Esophagus muscularis mucosa (tissue), 4 donors: ENCODE measurements at places on chromosomes 16 and 17.

DNA sequence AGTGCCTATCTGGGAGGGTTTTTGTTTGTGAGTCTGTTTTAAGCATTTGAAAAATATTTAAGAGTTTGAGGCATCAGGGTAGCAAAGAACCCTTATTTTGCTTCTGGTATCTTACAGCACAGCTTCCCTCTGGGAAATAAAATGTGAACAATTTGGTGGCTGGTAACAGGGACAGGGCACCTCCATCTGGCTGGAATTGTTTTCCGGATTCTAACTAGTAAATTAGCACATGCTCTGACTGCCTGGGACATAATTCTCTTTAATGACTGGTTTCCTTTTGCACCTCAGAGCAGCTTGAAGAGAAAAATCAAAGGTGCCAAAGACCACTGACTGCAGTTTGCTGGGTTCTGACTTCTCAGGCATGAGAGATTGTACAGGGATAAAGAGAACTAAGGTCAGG lies 469.1 kb downstream of the GRIN2A start:
- DNase-seq = no peak

- peak; percentile 98 for DNase-seq
Observed at GRCh38 chr16:30534368-30535105, at the start of gene ZNF747. Gene ZNF747 (minus strand): TSS chr16:30534858. CDS start chr16:30534679, 179 bp downstream.

- DNase-seq = peak; percentile 53
Observed at GRCh38 chr16:47721006-47721637, 260.0 kb downstream of the PHKB start.

- no peak for DNase-seq
Observed at GRCh38 chr17:59002848-59003247, 103.8 kb downstream of the TRIM37 start.

- no peak for DNase-seq
Observed at GRCh38 chr16:70760221-70760620, 40.7 kb downstream of the VAC14 start.

GRCh38 chr17:42744283-42744805 lies 496 bp downstream of the EZH1 start:
- DNase-seq = peak; percentile 94

DNA sequence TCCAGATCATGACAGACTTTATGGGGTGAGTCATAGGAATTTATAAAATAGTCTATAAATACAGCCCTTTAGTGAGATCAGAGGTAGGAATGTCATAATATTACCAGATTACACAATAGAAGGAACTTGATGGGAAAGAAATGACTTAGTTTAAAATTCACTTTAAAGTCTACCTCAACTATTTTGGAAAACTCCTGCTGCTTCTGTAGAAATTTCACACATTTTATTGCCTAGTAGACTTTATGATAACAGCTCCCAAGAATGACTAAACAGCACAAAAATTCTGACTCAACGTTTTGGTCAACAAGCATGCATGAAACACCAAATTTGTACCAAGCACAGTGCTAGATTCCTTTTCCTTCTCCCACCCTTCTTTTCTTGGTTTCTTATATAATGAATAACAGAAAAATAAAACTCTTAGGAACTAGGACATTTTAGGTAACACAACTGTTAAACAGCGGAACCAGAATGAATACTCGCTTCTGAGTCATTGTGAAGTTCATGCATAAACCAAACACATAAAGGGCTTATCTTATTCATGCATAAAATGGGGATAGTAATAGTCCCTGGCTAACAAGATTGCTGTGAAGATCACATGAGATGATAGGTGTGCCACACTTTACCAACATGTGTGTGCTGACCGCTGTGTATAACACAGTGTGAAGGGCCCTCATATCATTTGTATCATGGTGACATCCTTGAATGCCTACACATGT lies 243.9 kb downstream of the CDH8 start:
- DNase-seq = no peak

GRCh38 chr16:59108374-59108773 lies 374.3 kb upstream of the GOT2 start:
- DNase-seq = no peak

DNA sequence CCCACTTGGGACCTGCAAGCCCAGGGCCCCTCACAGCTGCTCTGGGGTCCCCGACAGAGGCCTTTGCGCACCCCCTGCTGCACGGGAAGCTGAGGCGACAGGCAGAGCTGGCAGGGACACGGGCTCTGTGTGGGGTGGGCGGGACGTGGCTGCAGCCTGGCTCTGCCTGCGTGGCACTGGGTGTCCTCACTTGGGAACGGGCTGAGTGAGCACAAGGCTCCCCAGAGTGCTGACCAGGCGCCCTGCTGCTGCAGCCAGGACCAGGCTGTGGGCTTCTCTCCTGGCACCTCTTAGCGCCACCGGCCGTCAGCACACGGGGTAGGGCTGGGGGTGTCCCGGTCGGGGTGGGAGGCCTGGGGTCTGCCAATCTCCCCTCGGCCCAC lies 6.6 kb downstream of the C1QTNF8 start:
- DNase-seq = no peak

- DNase-seq = no peak
Observed at GRCh38 chr16:85062845-85063244, 35.2 kb downstream of the KIAA0513 start.

DNA sequence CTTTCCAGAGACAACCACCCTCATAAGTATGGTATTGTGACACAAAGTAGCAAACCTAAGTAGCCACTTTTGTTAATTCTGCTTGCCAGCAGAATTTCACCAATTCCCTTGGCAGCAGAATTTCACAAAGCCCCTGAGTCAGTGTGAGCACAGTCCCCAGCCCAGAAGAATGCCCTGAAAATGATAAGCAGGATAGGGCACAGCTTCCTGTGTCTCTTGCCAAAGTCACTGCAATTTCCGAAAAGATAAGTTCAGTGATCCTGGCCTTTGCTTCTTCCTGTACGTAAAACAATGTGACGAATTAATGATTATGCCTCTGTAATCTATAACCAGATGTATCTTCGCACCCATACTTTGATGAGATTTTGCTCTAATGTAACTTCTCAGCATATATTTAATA lies 16.0 kb upstream of the WIPF2 start:
- DNase-seq = no peak

DNA sequence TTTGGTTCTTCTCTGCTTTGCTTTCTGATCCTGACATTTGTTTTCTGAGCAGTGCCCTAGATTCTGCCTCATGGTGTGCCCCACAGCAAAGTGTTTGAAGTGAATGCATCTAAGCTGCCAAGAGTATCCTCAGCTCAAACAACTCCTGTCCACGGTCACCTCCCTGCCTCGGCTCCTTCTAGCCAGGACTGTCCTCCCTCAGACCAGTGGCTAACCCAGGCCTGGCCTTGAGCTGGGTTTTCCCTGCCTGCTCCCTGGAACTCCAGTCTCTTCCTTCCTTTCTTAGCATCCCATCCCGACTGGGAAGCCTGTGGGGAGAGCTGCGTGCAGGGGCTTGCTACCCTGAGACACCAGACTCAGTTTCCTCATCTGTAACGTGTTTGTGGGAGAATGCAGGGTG lies 256.5 kb downstream of the GSG1L start:
- no peak for DNase-seq

DNA sequence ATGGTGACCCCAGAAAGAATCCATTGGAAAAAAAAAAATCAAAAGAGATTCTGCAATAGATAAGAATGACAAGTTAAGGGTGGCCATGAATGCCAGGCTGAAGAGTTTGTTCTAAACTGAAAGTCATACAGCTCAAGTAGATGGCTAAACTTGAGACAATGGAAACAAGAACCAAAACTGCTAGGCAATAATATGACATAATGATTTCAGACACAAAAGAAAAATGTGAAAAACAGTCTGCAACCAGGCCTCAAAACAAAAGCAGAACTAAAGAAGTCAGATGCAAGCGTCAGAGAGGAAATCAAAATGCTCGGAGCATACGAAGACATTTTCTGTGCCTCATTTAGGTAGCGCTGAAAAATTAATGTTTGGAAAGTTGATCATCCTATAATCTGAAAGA lies 54.4 kb upstream of the YPEL2 start:
- no peak for DNase-seq

DNA sequence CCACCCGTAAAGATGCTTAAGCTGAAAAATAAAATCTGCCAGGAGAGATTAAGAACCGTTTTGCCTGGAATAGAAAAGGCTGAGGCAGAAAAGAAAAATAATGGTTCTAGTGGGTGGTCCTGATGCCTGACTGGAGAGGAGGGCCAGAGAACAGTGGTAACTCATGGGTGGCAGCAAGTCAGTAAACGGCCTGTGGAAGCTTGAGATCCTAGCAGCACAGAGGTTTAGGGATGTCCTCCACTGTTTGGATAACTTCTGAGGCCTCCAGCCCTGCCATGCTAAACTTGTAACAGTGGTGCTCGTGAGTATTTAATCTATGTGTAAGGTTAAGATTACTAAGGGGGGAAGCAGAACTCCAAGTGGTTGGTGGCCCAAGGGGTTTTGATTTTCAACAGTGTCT lies 21.2 kb upstream of the PHAF1 start:
- DNase-seq = no peak

GRCh38 chr17:55814377-55814776 lies 63.5 kb downstream of the PCTP start:
- no peak for DNase-seq

- DNase-seq = no peak
Observed at GRCh38 chr17:74342224-74342623, 16.2 kb downstream of the KIF19 start.

GRCh38 chr17:73949903-73950592 lies 253.4 kb upstream of the RPL38 start:
- DNase-seq = no peak

- DNase-seq = no peak
Observed at GRCh38 chr17:76679239-76679638, 31.5 kb downstream of the MXRA7 start.

- DNase-seq = no peak
Observed at GRCh38 chr17:16459855-16460550, 32.0 kb downstream of the LRRC75A start.

GRCh38 chr17:29866746-29867404 lies 63.2 kb downstream of the SSH2 start:
- no peak for DNase-seq

DNA sequence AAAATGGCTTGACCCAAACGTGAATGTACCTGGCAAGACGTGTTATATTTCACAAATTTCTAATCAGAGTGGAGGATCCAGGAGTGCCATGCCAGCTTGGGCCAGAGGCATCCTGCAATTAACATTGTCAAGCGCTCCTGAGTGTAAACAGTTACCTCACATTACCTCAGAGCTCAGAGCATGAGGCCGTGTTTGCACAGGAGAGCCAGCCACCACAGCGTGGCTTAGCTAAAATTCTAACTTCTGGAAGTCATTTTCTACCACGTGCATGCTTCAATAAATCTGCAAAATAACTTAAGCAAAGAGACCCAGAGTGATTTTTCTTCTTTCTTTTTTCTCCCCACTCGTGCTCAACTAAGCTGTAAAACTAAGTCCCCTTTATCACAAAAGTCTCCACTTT lies 769.0 kb downstream of the KCNJ2 start:
- no peak for DNase-seq

- DNase-seq = no peak
Observed at GRCh38 chr17:43338886-43339516, 59.8 kb upstream of the ARL4D start.

- no peak for DNase-seq
Observed at GRCh38 chr17:65163990-65164495, 26.9 kb downstream of the RGS9 start.

DNA sequence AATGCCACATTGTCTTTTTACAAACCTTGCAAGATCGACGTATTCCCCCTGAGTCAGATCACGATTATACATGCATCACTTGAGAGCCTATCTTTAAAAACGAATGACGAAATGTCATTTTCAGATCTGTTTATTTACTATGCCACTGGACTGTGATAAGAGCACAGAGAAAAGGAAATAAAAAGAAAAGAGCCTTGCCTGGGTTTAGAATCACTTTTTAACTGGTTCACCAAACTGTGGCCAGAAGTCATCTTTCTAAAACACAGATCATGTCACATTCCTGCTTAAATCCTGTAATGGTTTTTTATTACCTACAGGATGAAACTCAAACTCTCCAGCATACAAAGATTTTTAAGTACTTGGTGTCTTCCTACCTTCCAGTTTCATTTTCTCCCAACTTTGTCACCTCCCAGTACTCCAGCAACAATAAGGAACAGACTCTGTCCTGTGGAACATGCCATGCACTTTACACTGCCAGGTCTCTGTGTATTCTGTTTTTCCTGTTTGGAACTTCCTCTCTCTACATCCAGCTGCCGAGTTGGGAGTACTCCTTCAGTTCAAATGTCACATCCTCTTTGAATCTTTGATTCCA lies 91.5 kb downstream of the SNX11 start:
- DNase-seq = no peak

GRCh38 chr16:57434003-57434402 lies 13.2 kb downstream of the CIAPIN1 start:
- no peak for DNase-seq

DNA sequence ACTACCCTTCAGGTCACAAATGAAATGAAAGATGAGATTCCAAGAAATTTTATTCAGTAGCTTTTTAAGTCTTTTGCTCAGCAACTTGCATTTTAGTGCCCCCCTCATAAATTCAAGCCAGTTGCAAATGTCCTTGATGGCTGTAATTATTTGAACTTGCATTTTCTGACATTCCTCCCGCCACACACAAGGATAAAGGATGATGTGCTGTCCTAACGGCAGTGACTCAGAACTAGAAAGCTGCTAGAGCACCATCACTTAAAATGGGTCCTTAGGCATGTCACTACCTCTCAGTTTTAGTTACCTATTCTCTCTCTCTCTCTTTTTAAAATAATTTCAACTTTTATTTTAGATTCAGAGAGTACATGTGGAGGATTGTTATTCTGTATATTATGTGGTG lies 306.7 kb downstream of the CNTNAP4 start:
- no peak for DNase-seq

DNA sequence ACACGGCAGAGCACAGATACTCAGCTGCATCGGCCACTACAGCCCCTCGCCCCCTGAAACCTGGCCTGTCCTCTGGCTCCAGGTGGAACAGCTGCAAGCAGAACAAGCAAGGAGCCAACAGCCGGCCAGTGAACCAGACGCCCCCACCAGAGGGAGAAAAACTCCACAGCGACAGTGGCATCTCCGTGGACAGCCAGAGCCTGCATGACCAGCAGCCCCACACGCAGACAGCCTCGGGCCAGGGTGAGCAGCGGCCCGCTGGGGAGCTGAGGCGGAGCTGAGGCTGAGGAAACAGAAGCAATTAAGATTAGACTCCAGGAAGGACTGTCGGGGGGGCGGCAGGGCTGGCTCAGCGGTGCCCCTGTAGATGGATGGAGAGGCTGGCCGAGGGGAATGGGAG lies 16.7 kb downstream of the NGFR start:
- DNase-seq = no peak

DNA sequence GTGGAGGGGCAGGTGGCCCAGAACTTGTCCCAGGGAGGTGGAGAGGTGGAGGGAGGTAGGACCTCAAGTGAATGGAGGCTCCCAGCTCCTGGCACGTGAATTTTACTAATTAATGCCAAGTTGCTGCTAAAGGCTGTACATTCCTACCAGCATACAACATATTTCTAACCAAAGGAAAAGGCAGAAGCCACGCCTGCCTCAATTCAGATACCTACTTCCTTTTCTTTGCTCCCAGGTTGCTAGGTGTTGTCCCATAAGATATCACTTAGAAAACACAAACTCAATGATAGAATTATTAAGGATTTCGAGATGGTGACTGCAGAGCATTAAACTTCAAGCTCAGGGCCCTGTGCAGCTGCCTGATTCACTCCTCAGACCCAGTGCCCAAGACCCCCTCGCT lies 20.5 kb upstream of the SMPD3 start:
- DNase-seq = no peak

GRCh38 chr16:11047939-11048800 lies 103.8 kb downstream of the CLEC16A start:
- no peak for DNase-seq
